ENCODE measurements at places on chromosomes 2 and 18.

GRCh38 chr2:115460008-115460407 is 1017.6 kb downstream of the DPP10 start:
- DNase-seq: no peak

- DNase-seq: no peak
Measured at GRCh38 chr18:48923746-48924629, 26.8 kb downstream of the SMAD7 start.

DNA sequence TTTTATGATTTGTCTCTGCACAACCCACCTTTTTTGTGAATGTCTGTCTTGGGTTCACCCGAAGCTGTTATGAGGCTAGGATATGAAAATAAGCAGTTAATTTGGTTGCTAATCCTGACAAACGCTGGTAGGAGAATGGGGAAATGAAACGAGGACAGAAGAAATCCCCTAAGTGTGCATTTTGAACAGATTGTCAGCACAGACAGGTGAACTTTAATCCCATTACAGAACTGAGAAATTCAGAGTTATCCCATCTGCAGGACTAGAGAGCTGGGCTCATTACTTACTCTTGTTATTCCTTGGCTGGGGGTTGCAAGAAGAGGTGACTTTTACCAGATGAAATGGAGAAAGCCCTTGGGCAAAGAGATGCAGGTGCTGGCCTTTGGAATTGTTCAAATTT is 123.3 kb upstream of the NYAP2 start:
- no peak for DNase-seq

DNA sequence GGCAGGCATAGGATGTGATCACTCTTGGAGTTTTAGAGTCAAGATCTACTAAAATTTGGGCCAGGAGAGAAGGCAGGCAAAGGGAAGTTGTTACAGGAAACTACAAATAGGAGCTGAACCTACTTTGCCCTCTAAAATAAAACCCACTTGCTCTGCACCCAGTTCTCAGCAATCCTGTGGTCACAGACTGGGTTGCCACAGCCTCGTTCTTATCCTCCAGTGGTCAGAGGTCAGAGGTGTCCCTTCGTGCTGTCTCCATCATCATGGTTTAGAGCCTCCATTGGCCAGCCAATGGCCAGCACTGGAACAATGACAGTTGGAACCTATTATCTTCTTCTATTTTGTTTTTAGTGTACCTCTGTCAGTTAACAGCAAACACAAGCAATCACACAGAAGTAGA is 90.7 kb upstream of the TNP1 start:
- DNase-seq: no peak

GRCh38 chr2:8600456-8600855 is 81.4 kb upstream of the ID2 start:
- no peak for DNase-seq

GRCh38 chr2:68715353-68716041 is 19.1 kb upstream of the ARHGAP25 start:
- DNase-seq: peak; percentile 57

- no peak for DNase-seq
Measured at GRCh38 chr2:233199870-233200269, 51.6 kb upstream of the ATG16L1 start.

Measured in activated naive CD4-positive, alpha-beta T cell treated with Interleukin-2 at 50 U/mL for 16 hours (primary cell).